ENCODE measurements at places on chromosomes 12 and 14. TPM values are rescaled to one million over a fixed set of nuclear protein-coding genes. Genes with fewer than 3 reads are reported as not detected.

- H3K4me1 ChIP-seq = peaks cover 8% of the 10 kb centered on the region
- no peak overlapping the region for H3K27ac ChIP-seq
- H3K27me3 ChIP-seq = peaks cover 18% of the 10 kb centered on the region
- H3K36me3 ChIP-seq = peaks cover 3% of the 10 kb centered on the region
- DNase-seq = no peak
These were observed 84.7 kb downstream of the SLC41A2 start for GRCh38 chr12:104873374-104873773.

GRCh38 chr12:14995583-14996425, 23.0 kb downstream of the PDE6H start:
- H3K4me3 ChIP-seq = peak overlapping the region; percentile 5
- peaks cover 17% of the 10 kb centered on the region for H3K27me3 ChIP-seq
- peak overlapping the region; percentile 33 for H3K27ac ChIP-seq
- peaks cover 20% of the 10 kb centered on the region for H3K4me1 ChIP-seq

DNA sequence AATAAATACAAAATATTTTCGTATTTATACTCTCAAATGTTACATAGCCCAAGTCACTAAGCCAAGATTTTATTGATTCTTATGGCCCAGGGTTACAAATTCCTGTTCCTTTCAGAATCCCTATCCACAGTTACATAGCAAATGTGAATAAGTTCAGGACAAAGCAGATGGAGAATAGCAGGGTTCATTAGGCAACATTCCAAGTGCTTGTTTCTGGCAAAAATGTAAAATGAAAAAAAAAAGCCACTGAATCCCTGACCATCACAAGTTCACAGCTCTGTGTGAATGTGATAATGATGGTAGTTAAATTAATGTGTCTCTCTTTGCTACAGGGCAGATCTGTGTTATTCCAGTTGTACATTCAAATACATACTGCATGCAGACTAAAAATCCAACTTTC, 74.6 kb downstream of the KCNC2 start:
- no peaks in the 10 kb centered on the region for H3K36me3 ChIP-seq
- H3K4me3 ChIP-seq = no peak overlapping the region
- H3K27ac ChIP-seq = no peak overlapping the region
- peaks cover 4% of the 10 kb centered on the region for H3K27me3 ChIP-seq
- DNase-seq = no peak
- no peaks in the 10 kb centered on the region for H3K4me1 ChIP-seq

GRCh38 chr14:67501670-67502069, 13.1 kb upstream of the TMEM229B start:
- no peak for DNase-seq
- H3K4me1 ChIP-seq = peaks cover 13% of the 10 kb centered on the region
- H3K4me3 ChIP-seq = no peak overlapping the region
- H3K27ac ChIP-seq = no peak overlapping the region
- H3K27me3 ChIP-seq = peaks cover 3% of the 10 kb centered on the region

DNA sequence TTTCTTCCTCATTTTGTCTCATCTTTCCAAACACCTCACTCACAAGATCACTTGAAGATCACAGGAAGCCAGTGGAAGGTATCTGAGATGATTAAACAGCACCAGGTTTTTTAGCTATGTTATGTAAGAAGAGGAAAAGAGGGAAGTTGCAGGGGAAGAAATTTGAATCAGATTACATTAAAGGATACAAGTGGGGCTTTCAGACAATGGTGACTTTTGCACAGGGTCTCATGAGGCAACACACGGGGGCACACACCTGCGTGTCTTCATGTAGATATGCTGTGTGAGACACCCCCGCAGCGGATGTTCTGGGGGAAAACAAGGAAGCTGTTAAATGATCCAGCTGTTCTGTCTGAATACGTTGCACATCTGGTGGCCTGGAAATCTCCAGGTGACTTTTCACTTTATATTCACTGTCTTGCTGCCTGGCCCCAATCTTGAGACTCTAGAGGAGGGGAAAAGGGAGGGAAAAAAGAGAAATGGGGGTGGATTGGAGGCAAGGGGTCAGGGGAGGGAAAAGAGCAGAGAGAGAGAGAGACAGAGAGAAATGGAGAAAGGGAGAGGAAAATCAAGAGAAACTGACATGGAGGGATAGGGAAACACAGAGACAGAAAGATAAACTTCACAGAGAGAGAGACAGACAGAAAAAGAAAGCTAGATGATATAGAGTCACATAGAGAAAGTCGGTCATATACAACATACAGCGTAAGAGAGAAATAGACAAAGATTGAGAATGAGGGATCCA, 36.3 kb upstream of the PPP1CC start:
- H3K4me3 ChIP-seq = peak overlapping the region; percentile 1

DNA sequence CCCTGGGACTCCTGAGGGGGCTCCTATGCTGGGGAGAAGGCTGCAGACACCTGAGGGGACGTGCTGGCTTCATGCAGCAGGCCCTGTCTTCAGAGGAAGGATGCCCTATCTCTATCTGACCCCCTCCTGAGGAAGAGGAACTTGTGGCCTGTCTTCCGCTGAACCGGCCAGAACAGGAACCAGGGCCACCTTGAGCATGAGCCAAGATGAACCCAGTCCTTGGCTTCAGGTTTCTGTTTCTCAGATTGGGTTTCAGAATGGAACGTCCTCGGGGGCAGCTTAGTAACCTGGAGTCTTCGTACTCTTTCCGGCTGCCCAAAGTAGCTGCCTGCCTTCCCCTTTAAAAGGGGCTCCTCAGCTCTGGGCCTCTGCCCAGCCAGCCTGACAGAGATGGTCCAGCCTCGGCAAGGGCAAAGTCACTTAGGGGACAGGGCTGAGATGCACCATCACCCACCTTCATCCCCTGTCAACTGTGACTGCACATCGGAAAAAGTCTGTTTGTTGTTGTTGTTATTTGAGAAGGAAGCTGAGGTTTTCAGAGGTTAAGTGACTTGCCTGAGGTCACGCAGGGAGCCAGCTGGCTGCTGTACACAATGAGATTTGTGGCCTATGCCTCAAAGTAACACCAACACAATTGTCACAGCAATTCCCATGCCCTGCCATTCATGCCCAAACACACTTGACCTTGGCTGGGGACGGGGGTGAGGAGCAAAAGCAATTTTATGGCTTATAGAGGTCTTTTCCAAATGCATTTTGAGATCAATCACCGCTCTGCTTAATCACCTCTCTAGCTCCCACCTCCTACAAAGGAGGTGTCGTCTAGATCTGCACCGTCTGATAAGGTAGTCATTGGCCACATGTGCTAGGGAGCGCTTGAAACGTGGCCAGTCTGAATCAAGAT, 13.4 kb downstream of the ASB2 start:
- H3K4me1 ChIP-seq = peaks cover 70% of the 10 kb centered on the region
- DNase-seq = peak; percentile 71
- H3K36me3 ChIP-seq = peaks cover 13% of the 10 kb centered on the region
- no peaks in the 10 kb centered on the region for H3K27me3 ChIP-seq

GRCh38 chr14:95396221-95396620, 76.5 kb upstream of the CLMN start:
- no peaks in the 10 kb centered on the region for H3K36me3 ChIP-seq
- no peak overlapping the region for H3K4me3 ChIP-seq
- peaks cover 3% of the 10 kb centered on the region for H3K27me3 ChIP-seq
- no peak for DNase-seq

DNA sequence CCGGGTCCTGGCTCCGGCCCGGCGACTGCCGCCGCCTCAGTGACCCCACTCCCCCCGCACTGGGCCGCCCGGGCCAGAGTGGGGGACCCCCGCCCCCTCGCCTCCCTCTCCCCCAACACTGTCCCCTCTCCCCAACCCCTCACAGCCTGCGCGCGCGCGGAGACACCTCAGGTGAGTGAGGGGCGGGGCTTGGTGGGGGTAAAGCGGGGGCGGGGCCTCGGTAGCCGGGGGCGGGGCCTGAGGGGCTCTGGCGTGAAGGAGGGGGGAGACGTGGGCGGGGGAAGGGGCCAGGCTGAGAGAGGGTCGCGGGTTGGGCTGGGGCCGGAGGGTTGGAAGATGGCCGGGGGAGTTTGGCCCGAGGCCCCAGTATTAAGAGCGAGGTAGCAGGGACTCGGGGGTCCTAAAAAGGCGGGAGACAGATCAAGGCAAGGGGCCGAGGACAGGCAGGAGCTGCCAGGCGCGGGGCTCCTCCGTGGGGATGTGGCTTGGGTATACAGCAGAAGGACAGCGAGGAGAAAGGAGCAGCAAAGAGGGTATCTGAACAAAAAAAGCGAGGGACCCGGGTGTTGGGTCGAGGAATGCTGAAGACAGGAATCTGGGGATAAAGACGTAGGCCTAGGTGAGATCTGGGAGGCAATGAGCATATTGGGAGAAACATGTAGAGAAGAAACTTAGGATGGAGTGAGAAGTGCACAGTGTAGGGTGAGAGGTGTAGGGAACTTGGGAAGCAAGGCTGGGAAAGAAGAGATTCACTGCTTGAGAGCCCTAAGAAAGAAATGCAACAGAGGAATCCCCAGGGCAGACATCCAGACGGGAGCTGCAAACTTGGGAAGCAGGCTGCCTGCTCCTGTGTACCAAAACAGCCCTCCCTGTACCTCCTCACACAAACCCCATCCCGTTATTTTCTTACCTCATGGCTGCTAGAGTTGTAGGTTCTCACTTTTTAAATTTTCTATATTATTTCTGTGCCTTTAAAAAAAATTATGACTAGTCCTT, 10.8 kb downstream of the SUOX start:
- H3K36me3 ChIP-seq = peaks cover 11% of the 10 kb centered on the region
- no peaks in the 10 kb centered on the region for H3K27me3 ChIP-seq
- H3K4me1 ChIP-seq = peaks cover 22% of the 10 kb centered on the region
- H3K27ac ChIP-seq = peak overlapping the region; percentile 85
- peak overlapping the region; percentile 86 for H3K4me3 ChIP-seq

DNA sequence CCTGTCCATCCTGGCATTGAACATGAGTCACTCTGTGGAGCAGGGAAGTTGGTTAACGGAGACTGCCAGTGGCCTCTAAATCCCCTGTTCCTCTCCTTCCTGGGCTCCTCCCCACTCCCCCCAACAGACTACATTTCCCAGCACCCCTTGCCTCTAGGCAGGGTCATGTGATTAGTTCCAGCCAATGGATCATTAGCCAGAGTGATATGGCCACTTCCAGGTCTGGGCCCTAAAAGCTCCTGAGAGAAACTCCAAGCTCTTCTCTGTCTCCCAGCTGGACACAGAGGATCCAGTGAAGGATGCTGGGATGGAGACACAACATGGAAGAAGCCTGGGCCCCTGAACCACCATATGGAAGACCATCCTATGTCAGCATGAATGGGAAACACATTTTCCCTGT, 54.4 kb upstream of the RFLNA start:
- H3K36me3 ChIP-seq = no peaks in the 10 kb centered on the region
- no peaks in the 10 kb centered on the region for H3K27me3 ChIP-seq
- no peak overlapping the region for H3K4me3 ChIP-seq

DNA sequence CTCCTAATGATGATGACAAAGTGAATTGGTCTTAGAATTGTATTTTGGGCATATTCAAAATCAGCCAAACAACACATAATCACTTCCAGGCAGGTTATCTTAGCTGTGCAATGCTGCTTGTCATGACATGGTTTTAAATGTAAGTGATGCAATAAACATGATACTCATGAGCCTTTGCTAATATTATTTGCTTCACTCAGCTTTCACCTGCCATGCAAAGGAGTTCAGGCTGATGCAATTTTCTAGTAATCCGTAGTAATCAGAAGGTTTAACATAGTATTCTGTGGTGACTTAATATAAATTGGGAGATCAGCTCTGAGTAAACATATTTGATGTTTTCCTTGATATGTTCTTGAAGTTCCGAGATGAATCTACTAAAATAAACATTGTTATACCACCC, 29.1 kb downstream of the TMEM260 start:
- peaks cover 3% of the 10 kb centered on the region for H3K4me1 ChIP-seq
- no peak for DNase-seq
- H3K4me3 ChIP-seq = no peak overlapping the region
- H3K36me3 ChIP-seq = peaks cover 21% of the 10 kb centered on the region
- H3K27ac ChIP-seq = no peak overlapping the region
- no peaks in the 10 kb centered on the region for H3K27me3 ChIP-seq

- peaks cover 3% of the 10 kb centered on the region for H3K27me3 ChIP-seq
- H3K27ac ChIP-seq = no peak overlapping the region
- DNase-seq = no peak
- no peaks in the 10 kb centered on the region for H3K4me1 ChIP-seq
- H3K4me3 ChIP-seq = no peak overlapping the region
These were observed 45.0 kb upstream of the CCDC91 start for GRCh38 chr12:28145216-28145615.

- H3K4me1 ChIP-seq = peaks cover 33% of the 10 kb centered on the region
- peaks cover 3% of the 10 kb centered on the region for H3K36me3 ChIP-seq
- peak overlapping the region; percentile 13 for H3K4me3 ChIP-seq
- no peaks in the 10 kb centered on the region for H3K27me3 ChIP-seq
These were observed 786 bp upstream of the TSFM start for GRCh38 chr12:57781801-57782200.

GRCh38 chr12:105275997-105276733, 40.2 kb upstream of the APPL2 start:
- H3K27me3 ChIP-seq = peaks cover 7% of the 10 kb centered on the region
- H3K27ac ChIP-seq = no peak overlapping the region
- DNase-seq = no peak
- H3K4me1 ChIP-seq = peaks cover 4% of the 10 kb centered on the region
- H3K36me3 ChIP-seq = no peaks in the 10 kb centered on the region

DNA sequence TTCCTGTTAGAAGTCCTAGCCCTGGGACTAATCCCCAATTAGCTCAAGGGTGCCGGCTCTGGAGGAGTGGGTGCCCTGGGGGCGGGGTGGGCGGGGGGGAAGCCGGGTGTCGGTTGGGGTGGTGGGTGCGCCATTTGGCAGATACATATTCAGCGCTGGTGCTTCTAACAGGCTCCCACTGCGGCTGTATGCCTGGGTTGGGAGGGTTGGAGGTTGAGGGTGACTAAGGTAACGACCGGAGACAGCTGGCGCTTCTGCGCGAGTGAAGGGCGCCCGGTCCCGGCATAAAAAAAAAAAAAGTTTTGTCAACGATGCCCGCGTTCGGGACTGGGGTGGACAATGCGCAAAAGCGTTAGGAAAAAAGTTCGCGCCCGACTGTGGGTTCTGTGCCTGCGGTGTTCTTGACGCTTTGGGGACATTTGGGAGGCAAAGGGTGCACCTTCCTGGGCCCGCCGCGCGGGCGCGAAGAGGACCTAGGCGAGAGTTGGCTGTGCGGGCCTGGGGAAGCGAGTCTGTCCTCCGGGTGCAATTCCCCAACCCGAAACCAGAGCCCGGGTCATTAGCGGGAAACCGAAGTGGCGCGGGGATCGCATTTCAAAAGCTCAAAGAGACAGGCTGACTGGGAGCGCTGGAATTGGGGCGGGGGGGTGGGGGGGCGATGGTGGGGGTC, 19.2 kb downstream of the TBX3 start:
- H3K36me3 ChIP-seq = no peaks in the 10 kb centered on the region
- no peak overlapping the region for H3K27ac ChIP-seq
- DNase-seq = no peak

GRCh38 chr12:126726481-126727217, 1540.3 kb upstream of the TMEM132C start:
- H3K36me3 ChIP-seq = no peaks in the 10 kb centered on the region
- DNase-seq = peak; percentile 28
- peaks cover 1% of the 10 kb centered on the region for H3K4me1 ChIP-seq
- peaks cover 10% of the 10 kb centered on the region for H3K27me3 ChIP-seq

GRCh38 chr14:30443368-30444007, 115.5 kb upstream of the G2E3 start:
- H3K27ac ChIP-seq = no peak overlapping the region
- no peaks in the 10 kb centered on the region for H3K4me1 ChIP-seq
- no peaks in the 10 kb centered on the region for H3K36me3 ChIP-seq
- H3K4me3 ChIP-seq = no peak overlapping the region

GRCh38 chr14:93969082-93969828, 7.1 kb downstream of the ASB2 start:
- H3K4me3 ChIP-seq = no peak overlapping the region
- DNase-seq = no peak
- no peaks in the 10 kb centered on the region for H3K27me3 ChIP-seq
- H3K27ac ChIP-seq = peak overlapping the region; percentile 69
- peaks cover 53% of the 10 kb centered on the region for H3K4me1 ChIP-seq
- H3K36me3 ChIP-seq = peaks cover 14% of the 10 kb centered on the region

SSPN gene
- not detected for total RNA-seq

RTL1 gene
- not detected for total RNA-seq

PLEKHD1 gene
- 0.08 TPM for total RNA-seq

LTBP2 gene
- total RNA-seq = 0.28 TPM

FSCB gene
- total RNA-seq = not detected

CLEC6A gene
- total RNA-seq = not detected

Data from activated naive CD8-positive, alpha-beta T cell treated with anti-CD3 and anti-CD28 coated beads, Interleukin-2, amount 10 ng/mL, durations not matched to agents 7 days and 5 days (primary cell).